Adipocyte (in vitro differentiated cells): ENCODE measurements at places on chromosomes 16 and 17.

- no peak for DNase-seq
These were observed 153.5 kb downstream of the MYO1D start for GRCh38 chr17:32723310-32723955.

DNA sequence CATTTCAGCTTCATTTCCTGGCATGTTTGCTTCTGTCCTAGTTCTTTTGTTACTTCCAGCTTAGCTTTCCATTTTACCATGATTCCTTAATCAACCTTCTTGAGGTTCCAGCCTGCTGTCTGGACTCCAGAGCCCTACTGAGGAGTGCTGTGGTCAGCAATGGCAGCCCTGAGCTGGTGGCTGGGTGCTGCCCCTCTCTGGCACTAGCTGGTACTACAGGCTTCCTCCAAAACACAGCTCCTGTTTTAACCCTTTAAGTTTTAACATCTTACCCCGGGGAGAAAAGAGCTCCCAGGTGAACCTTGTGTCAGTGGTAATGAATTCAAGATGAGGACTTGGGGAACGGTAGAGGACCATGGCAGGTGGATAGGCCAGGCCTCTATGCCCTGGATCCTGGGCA, 395.5 kb downstream of the TMEM114 start:
- DNase-seq = no peak

- DNase-seq = no peak
These were observed 92.4 kb upstream of the HSBP1 start for GRCh38 chr16:83715217-83715920.

DNA sequence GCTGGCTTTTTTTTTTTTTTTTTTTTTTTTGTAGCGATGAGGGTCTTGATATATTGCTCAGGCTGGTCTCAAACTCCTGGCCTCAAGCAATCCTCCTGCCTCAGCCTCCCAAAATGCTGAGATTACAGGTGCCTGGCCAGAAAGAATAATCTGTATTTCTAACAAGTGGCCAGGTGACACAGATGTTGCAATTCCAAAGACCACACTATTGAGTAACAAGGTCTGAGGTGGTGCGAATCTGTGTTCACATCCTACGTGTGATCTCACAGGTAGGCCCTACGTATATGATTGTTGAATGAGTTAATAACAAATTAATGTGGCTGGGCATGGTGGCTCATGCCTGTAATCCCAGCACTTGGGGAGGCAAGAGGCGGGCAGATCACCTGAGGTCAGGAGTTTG, 33.3 kb downstream of the OTOA start:
- DNase-seq = no peak
